GM12892 (cell line): ENCODE measurements at places on chromosomes 2 and 18.

DNA sequence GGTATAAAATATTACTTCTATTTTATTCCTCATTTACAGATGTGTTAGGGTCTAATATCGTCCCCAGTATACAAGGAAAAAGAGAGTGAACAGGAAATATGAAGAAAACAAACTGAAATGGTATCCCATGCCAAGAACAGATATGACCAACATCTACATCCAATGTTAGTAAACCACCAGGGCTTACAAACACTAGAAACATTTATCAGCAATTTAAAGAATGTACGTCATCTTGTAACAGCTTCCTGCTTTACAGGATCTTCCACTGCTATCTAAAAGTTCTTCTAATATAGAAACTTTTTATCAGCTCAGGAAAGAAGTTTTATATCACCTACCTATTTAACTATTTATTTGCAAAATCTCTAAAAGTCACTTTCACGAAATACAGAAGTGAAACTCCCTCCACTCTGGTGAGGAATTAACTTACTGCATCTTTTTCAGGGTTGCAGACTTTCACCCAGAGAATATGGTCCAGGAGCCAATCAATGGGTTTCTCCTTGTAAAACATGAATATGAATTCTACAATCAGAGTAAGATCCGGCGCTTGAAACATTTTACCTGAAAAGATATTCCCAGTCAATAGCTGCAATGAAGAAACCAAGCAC, 35.2 kb downstream of the UNC50 start:
- no peak for DNase-seq

DNA sequence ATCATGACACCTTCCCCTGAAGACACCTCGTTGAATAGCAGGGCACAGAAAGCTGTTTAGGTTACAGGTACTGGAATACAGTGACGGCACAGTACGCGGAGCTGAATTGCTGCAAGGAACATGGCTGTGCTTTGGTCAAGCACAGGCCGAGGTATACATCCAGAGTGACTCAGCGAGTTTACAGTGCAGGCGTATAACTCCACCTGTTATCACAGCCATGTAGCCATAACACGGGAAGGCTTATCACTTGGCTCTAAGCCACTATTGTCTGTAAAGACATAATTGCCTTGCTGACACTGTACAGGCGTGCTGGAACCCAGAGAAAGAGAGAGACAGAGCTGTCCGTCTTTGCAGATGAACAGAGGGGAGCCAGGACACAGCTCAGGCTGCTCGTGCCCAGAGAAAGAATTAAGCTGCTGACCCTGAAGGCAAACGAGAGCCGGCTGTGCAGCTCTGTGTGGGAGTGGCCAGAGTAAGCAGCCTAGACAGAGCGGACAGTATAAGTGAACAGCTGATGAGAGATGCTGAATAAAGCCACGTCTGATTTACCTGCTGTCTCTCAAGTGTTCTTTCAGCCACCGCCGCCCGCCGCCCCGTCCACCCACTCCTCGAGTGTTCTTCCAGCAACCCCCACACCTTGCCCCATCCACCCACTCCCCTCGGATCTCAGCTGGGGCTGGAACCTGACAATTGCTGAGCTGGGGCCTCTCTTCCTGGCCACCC, 87.3 kb upstream of the PPP1CB start:
- DNase-seq = no peak

GRCh38 chr2:138321458-138321857, 180.1 kb upstream of the SPOPL start:
- DNase-seq = no peak

DNA sequence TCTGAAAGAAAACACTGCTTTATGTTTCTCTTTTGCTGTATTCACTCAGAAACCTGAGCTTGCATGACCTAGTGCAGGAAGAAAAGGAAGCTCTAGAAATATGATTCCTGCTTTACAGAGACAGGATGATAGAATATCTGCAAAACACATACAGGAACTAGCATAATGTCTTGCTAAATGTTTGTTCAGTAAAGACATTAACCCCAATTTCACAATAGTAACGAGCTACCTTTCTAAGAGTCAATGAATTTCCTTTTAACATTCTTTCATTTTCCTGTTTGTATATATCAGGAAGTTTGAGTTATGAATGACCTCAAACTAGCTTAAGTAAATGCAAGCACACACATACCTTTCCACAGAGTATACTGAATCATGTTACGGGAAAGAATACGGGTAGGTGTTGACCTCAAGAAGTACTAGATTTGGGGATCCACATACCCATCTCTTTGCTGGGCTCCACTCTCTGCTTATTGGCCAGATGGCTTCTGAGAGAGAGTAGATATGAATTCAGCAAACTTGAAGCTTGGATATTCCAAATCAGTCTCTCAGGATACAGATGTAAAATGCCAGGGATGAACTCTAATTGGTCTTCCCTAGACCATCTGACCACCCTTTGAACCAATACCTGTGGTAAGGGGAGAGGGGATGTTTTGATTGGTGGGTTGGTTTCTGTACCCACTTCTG, 18.2 kb upstream of the ACSL3 start:
- DNase-seq = no peak

- DNase-seq = no peak
Observed at GRCh38 chr18:13245481-13246000, 27.0 kb downstream of the LDLRAD4 start.

DNA sequence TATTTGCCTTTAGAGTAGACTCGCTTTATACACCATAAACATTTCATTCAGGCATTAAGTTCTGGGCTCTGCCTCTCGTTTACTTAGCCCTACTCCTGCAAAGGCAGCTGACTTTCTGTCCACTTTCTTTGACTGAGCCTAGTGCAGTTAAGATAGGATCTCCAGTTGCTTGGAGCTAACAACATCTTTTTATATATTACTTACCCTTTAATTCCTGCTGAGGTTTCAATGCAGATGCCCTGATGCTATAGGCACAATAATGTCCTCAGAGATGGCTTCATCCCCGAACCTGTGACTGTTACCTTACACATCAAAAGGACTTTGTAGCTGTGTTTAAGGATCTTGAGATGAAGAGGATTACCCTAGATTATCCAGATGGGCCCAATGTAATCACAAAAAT, 505.8 kb upstream of the TNP1 start:
- DNase-seq = no peak

DNA sequence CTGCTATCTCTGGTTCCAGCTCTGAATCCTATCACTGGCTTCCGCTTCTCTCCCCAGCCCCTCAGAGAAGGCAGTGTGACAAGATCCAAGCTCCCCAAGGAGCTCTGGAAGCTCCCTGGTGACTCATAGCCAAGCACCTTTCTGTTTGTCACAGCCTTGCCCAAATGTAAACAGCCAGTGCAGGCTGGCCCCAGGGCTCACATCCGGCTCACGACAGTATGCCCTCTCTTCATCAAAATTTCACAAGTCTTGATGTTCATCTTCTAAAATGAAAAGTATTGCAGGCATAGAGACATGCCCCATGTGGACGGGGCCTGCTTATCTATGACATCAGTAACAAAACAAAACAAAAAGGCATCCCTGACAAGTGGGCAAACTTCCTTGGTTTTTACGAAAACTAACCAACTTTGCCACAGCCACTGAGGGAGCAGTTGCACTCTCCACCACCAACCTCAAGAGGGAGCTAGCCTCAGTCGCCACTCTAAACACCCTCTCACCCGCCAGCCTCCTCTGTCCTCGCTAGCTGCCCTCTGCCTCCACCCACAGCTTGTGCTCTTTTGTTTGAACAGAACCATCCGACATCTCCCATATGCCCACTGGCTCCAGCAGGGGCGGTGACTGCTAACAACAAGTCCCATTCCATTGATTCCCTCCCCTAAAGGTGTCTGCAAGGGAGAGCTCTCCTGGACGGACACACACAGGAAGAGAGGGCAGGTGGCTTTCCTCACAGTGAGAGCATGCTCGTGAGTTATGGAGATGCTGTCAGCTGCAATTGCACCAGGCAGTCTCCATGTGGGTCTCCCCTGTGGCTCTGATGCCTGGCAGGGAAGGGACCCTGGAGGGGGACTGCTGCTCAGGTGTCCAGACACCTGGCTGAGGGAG, 71.0 kb upstream of the DAPL1 start:
- no peak for DNase-seq

GRCh38 chr2:238941262-238941792, 93.4 kb downstream of the TWIST2 start:
- no peak for DNase-seq

GRCh38 chr2:71254776-71255175, 27.9 kb upstream of the PAIP2B start:
- DNase-seq = no peak

DNA sequence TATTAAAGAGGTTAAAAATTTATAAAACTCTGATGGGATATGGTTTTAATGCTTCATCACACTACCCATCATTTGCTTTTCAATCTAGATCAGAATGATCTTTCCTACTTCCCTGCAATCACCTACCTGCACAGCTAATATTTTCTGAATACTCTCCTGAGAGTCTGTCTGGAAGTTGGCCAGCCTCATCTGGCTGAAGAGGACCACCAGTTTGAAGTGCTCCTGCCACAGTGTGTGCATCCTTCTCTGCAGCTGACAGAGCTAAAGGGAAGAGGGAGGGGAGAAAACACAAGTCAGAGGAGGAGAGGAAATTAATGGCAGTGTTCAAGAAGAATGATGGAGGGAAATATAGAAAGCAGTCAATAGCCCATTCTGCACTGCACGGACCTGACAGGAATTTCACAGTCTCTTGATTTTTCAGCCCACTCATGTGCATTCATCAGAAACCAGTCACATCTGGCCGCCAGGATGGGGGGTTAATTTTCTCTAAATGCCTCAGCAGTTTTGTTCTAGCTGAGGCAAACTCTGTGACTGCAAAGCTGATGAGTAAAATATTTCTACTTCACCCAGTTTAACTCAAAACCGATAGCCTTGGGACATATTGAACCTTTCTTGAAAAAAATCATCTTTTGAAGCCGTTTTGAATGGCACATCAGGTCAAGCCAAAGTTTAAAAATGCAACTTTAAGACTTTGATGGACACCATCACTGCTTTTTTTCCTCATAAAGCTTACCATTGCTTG, 201.8 kb upstream of the KLHL14 start:
- no peak for DNase-seq

DNA sequence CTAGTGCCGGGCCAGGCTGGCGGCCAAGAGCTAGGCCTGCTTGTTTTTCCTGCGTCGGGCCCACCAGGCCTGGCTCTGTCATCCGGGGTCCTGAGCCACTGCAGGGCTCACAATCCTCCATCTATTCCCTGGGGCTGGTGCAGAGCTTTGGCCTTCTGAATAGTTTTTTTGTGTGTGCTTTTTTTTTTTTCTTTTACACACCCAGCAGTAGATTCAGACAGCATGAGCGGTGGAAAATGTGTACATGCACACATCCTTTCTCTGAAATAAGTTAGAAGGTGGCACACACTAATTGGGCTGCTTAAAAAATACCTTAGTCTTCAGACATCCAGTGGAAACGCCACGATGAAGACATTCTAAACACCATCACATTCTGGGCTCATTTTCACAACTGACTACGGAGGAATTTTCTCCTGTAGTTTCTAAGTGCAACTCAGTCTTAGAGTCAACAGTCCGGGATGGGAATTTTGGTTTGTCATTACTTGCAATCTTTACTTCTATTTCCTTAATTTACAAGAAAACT, 6.1 kb downstream of the ZFP36L2 start:
- no peak for DNase-seq

- DNase-seq = no peak
Observed at GRCh38 chr2:9397201-9397600, 26.1 kb downstream of the ITGB1BP1 start.

DNA sequence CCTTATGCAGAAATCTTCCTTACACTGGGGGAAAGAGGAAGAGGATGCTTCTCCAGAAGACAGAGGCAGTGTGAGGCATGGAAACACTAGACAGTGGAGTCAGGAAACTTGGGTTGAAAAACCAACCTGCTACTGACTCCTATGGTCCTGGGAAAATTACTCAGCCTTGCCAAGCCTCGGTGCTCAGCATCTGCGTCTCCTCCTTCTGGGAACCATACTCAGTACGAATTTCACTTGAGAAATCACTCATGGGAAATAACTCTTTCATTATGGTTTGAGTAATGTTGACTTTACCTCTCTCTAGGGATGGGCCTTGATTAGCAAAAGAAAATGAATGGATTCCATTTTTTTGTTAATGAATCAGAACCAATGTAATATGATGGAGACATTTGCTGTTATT, 96.5 kb downstream of the KCNE4 start:
- no peak for DNase-seq

DNA sequence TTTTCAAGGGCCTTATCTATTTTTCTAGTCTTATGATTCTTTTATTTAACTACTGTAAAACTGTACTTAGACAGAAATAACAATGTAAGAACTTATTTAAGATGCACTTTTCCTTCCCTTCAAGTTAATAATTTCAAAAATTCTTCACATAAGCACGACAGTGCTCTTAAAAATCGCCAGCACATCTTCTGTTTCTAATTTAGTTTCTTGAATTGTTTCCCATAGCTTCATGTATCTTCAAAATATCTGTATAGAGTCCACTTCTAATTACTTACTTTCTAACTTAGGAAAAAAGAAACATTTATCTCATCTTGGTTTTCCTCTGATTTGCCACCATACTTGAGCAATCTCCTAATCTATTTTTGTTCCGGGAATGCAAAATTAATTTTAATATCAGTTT, 196.1 kb downstream of the BABAM2 start:
- DNase-seq = no peak

- no peak for DNase-seq
Observed at GRCh38 chr18:57890266-57890665, 87.2 kb upstream of the ATP8B1 start.

DNA sequence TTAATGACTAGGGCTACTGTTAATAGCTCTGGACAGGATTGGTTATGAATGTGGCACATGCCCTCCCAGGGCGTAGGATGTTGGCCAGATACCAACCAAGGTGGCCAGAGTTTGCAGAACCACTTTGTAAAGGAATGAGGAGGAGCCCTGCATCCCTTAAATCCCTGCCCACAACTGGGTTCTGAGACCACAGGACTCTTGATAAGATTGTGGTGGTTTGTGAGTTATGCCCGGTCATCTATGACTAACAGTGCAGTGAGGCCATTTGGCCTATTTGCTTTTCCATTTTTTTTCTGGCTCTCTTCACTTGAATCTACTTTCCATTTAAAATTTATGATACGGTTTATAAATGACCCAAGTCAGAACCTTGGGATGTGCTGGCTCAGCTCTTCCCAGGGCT, 294.5 kb downstream of the PRKCE start:
- no peak for DNase-seq

GRCh38 chr18:37276111-37276890, 289.3 kb downstream of the CELF4 start:
- DNase-seq = no peak

GRCh38 chr2:213002383-213002782, 149.0 kb downstream of the IKZF2 start:
- DNase-seq = no peak

- no peak for DNase-seq
Observed at GRCh38 chr18:65975536-65975935, 224.7 kb downstream of the CDH7 start.

GRCh38 chr18:11027862-11028261, 121.5 kb downstream of the PIEZO2 start:
- DNase-seq = no peak

DNA sequence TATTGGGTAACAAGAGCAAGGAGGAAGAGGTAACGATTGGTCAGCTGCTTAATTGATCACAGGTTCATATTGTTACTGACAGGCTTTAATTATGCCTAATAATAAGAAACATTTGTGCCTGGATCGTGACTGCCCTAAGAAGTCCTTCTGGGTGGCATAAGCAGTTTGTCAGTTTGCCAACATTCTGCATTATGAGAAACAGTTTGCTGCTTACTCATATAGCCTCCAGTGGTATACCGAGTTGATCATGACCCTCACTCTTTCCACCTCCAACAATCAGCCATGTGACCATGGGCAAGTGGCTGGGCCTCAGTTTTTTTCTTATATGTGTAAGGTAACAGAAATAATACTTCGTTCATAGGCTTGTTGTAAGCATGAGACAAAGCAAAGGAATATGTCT, 96.6 kb upstream of the CABLES1 start:
- no peak for DNase-seq
